Neural crest cell (in vitro differentiated cells): ENCODE measurements at places on chromosomes 1 and 21. TPM values are rescaled to one million over a fixed set of nuclear protein-coding genes. Genes with fewer than 3 reads are reported as not detected.

CTNNBIP1 gene
- total RNA-seq, result 74.8 and 75.5 TPM in 2 replicates

ABCG1 gene
- total RNA-seq, result 2.8 and 3.3 TPM in 2 replicates

HTR6 gene
- not detected in 2 replicates for total RNA-seq

HES2 gene
- total RNA-seq, result 0.07 TPM in 1 of 2 replicates, not detected in the other

AIRE gene
- not detected in 2 replicates for total RNA-seq

TMEM54 gene
- total RNA-seq, result 2.7 and 2.8 TPM in 2 replicates

ADAMTSL4 gene
- total RNA-seq, result 0.32 and 0.44 TPM in 2 replicates

CHODL gene
- 0.96 and 0.98 TPM in 2 replicates for total RNA-seq

SELE gene
- not detected in 2 replicates for total RNA-seq

ZFYVE9 gene
- 28.0 and 29.7 TPM in 2 replicates for total RNA-seq

LCE2B gene
- not detected in 2 replicates for total RNA-seq

S100B gene
- 29.9 and 37.3 TPM in 2 replicates for total RNA-seq

CLEC20A gene
- not detected in 2 replicates for total RNA-seq

PODN gene
- total RNA-seq, result 0.43 and 0.65 TPM in 2 replicates

REG4 gene
- not detected in 2 replicates for total RNA-seq

FBXO44 gene
- total RNA-seq, result 9.7 and 10.7 TPM in 2 replicates

SPATA45 gene
- 0.68 and 1.3 TPM in 2 replicates for total RNA-seq

TEX38 gene
- total RNA-seq, result 0.26 TPM in 1 of 2 replicates, not detected in the other

GRCh38 chr1:65147424-65148177, 402 bp upstream of the AK4 start:
- peak; percentile 26 for DNase-seq

GRCh38 chr1:38090796-38091195, 44.2 kb upstream of the POU3F1 start:
- no peak for DNase-seq

GRCh38 chr1:94955767-94956632, 29.1 kb upstream of the CNN3 start:
- no peak for DNase-seq

- DNase-seq, result no peak
These were observed 39.8 kb upstream of the C1orf105 start for GRCh38 chr1:172380441-172381244.

DNA sequence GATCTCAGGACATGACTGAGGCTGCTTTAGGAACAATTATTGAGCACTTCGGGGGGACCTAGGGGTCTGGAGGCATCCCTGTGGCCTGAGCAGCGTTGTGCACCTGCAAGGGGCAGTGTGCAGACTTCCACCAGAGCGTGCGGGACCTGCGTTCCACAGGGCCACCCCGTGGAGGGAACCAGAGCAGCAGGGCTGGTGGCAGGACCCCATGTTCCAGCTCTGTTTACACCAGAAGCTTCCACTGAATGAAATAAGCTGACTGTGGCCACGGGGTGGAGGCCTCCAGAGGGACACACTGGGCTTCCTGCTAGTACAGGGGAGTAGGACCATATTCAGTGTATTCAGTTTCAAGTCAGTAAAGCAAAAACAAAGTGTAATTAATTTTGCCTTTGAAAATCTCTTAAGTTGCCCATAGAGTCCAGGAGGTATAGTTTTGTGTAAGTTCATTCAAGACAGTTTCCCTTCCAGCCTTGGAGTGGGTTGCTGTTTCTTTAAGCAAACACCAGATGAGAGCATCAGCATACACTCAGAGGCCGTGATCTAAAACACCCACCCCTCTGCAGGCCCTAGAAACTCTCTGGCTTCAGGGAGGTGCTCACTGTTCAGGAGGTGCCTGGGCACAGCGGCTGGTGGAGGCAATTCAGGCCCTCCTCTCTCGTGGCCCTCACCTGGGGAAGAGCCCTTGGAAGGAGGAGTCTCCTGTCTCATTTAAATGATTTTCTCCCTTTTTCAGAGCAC, 16.6 kb downstream of the SLC1A7 start:
- no peak for DNase-seq

GRCh38 chr1:31166462-31166861, 73.2 kb downstream of the NKAIN1 start:
- no peak for DNase-seq

DNA sequence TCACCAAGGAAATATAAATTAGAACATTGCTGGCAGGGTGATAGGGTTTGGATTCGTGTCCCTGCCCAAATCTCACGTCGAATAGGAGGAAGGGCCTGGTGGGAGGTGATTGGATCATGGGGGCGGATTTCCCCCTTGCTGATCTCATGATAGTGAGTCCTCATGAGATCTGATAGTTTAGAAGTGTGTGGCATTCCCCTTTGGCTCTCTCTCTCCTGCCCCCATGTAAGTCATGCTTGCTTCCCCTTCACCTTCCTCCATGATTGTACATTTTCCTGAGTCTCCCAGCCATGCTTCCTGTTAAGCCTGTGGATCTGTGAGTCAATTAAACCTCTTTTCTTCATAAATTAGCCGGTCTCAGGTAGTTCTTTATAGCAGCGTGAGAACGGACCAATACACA, 60.6 kb downstream of the VPS26C start:
- no peak for DNase-seq

DNA sequence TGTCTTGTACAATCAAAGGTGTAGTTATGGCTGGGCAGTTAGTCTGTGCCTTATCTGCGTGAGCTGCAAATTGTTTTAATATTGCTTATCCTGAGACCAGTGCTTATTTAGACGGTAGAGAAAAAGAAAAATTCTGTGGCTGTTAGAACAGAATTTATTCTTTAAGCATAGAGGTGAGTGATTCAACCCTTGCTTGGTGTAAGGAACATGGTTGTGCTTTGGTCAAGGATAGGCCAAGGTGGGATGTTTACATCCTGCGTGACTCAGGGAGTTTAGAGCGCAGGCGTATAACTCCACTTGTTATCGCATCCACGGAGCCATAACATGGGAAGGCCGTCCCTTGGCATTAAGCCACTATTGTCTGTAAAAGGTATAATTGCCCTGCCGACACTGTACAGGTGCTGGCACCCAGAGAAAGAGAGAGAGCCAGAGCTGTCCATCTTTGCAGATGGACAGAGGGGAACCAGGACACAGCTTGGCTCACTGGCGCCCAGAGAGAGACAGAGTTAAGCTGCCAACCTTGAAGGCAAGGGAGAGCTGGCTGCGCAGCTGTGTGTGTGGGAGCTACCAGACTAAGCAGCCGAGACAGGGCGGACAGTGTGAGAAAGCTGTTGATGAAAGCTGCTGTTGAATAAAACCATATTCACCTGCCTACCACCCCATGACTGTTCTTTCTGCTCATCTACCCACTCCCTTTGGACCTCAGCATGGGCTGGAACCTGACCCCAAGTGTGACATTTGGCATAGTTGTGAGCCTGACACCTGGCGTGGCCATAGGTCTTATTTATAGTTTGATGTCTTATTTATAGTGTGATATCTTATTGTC, 200.4 kb downstream of the DYRK1A start:
- DNase-seq, result no peak

DNA sequence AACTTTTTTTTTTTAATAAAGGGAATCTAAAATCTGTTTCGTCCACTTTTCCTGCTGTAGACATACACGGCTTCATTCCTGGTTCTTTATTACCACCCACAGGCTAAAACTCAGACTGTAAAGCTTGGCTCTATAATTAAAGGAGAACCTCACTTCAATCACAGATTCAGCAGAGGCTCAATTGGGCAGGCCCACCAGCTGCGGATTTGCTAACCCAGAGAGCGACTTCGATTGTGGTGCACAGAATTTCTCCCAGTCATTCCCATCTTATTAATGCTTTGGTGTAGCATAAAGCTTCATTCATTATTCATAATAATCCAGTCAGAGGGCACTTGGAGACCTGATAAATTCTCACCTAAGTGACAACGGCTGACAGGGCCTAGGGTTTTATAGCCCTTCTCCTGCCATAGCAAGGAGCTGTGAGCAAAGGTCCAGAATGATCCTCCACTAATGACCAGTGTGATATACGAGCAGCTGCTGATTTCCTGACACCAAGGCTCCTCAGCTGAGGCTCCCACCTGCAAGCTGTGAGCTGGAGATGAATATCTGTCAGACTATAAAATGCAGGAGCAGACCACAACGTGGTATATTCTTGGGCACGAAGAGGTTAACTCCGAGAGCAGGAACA, 149.0 kb downstream of the ATP6V1G3 start:
- DNase-seq, result no peak

DNA sequence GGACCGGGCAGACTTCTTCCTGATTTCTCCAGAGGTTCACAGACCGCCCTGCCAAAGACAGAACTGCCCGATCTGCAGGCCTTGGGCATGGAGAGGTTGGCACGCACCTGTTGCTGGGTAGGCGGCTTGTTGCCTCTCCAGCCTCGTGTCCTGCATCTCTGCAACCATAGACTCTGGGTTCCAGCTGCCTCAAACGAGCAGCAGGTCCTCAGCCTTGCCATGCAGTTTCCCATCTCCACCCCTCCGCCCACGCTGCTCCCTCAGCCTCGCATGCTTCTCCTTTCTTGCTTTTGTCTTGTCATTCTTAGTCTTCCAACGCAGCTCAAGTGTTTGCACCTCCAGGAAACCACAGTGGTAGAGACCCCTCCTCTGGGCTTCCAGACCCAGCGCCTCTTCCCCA, 126.2 kb downstream of the LACTBL1 start:
- DNase-seq, result no peak

- no peak for DNase-seq
These were observed 7.0 kb upstream of the TRIM45 start for GRCh38 chr1:117128323-117129079.

DNA sequence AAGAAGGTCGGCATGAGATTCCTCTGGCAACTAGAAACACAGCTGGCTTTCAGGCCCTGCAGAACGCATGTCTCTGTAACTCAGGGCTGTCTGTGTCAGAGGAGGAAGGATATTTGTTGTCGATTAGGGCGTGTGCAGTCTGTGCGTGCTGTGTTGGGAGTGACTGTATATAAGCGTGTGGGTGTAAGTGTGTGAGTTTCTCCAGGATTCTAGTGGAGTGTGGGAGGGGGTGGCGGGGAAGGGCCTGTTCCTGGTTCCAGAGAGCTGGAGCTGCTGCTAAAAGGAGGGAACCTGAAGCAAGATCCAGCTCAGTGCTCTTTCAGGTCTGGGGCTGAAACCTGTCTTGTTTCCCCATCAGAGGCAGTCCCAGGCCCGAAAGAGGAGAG, 74.3 kb downstream of the SLC16A1 start:
- no peak for DNase-seq

DNA sequence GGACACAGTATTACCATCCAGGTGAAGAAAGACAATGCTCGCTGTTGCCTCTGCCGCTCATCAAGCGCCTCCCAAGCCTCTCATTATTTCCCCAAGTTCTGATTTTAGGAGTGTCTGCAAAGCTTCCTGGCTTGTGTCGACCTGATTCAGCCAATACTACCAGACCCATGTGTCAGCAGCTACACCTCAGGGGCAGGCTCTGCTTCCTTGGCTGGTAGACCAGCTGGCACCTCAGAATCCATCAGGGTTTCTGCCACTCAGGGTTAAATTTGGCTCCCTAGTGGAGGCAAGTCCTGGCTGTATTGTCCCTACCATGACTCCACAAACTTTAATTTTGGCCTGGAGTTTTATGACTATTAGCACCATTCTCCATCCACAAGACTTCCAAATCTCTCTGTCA, 35.4 kb downstream of the SUSD4 start:
- DNase-seq, result no peak

- no peak for DNase-seq
These were observed 27.5 kb upstream of the MYSM1 start for GRCh38 chr1:58727364-58727763.

- no peak for DNase-seq
These were observed 21.8 kb downstream of the PLCH2 start for GRCh38 chr1:2497891-2498290.

- DNase-seq, result no peak
These were observed 8.8 kb downstream of the KCND3 start for GRCh38 chr1:111980686-111981085.

GRCh38 chr1:241156231-241156965, 200.6 kb downstream of the RGS7 start:
- DNase-seq, result no peak

DNA sequence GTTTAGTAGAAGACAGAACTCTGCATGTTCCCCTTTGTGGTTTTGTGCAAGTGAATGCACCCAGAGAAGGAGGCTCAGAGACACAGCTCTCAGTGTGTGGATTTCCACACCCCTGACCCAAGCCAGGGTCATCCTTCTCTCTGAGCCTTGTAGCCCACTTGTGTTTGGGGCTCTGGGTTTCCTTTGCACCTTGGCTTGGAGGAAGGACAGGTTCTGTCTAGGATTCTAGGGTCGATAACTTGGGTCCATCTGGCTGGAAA, 27.2 kb downstream of the MYOG start:
- DNase-seq, result no peak

DNA sequence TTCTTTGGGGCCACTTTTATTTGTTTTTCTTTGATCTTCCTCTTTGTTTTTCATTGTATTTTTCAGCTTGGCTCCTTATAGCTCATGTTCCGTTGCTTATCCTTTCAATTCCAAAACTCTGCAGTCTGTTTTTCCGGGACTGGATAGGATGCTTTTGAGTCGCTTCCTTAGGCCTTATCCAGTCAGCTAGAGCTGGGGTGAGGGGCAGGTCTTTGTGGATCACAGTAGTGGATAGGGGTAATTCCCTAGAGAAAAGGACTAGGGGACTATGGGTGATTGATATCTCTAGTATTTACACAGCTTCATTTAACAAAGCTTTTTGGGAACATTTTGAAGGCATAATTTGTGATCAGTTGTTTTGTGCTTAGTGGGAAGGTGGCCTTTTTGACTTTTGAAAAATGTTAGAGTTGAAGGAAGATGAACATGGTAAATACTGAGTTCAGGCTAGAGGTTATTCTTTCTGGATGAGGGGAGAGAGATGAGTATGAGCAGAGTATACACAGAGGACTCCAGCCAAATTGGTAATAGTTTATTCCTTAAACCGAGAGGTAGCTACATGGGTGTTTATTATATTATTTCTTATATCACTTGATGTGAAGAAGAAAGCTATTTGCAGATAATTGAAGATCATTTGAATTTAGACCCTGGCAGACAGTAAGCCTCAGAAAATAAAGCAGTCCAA, 22.5 kb downstream of the CEP350 start:
- no peak for DNase-seq

GRCh38 chr1:168627370-168627769, 51.0 kb downstream of the XCL1 start:
- DNase-seq, result no peak

GRCh38 chr1:153646672-153647345, 11.7 kb upstream of the SNAPIN start:
- DNase-seq, result no peak

- DNase-seq, result no peak
These were observed 16.6 kb upstream of the TINAGL1 start for GRCh38 chr1:31559715-31560114.

- no peak for DNase-seq
These were observed 415.7 kb upstream of the ZP4 start for GRCh38 chr1:238306411-238306810.

- no peak for DNase-seq
These were observed 1.7 kb downstream of the SLC50A1 start for GRCh38 chr1:155137154-155137949.

- DNase-seq, result no peak
These were observed 23.7 kb downstream of the WARS2 start for GRCh38 chr1:119116725-119117124.

GRCh38 chr1:214327514-214327913, 46.6 kb downstream of the SMYD2 start:
- no peak for DNase-seq

GRCh38 chr1:99691175-99691574, 45.3 kb downstream of the PALMD start:
- DNase-seq, result no peak

- no peak for DNase-seq
These were observed 134.8 kb downstream of the SETD4 start for GRCh38 chr21:35925497-35925896.
